ENCODE measurements at places on chromosomes 6 and 20. TPM values are rescaled to one million over a fixed set of nuclear protein-coding genes. Genes with fewer than 3 reads are reported as not detected.
A peak's percentile ranks its signal among the peaks of the same experiment; 100 is the strongest.

The THBD gene
- total RNA-seq: 1.8 TPM

GRCh38 chr6:158353883-158354877 lies 41.9 kb downstream of the TULP4 start:
- DNase-seq: no peak

DNA sequence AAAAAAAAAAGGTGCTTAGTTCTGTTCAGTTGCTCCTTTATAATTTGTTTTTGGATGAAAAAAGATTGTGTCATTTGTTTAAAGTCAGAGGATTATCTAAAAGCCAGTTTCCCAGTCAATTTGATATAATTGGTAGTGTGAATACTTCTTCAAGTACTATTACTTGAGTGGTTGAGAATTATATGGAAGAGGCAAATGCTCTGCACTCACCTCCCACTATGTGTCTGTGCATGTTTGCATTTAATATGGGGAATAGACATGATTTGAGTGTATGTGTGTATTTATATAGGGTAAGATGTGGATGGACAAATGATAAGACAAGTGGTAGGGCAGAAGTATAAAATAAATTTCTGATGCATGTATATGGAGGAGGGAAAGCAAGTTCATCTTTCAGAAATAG lies 15.8 kb downstream of the GJA1 start:
- DNase-seq: no peak

- no peak for DNase-seq
These were observed 580.0 kb upstream of the ZNF337 start for GRCh38 chr20:26276554-26277210.

DNA sequence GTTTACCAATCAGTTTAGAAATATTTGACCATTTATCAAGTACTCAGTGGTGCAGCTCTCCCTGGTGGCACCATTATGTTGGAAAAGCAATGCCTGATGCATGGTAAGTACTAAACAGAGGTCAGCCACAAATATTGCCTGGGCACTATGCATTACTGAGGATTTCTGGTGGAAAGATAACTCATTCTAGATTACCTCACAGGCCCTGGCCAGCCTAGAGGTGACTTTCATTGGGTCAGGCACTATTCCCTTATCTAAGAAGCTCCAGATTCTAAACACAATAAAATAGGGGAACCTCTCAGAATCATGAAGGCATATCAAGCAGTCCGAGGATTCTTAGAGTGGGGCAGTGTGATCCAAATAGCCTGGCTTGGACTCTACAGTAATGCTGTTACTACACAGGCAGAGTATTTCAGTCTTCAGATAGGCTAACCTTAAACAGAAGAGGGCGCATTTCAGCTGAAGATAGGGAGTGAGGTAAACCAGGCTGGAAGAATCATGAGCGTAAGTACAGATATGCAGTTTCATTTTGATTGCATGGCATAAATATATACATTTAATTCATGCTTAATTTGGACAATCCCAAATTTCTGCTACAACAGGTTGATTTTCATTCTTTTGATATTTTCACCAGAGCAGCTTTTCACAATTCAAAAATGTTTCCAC lies 12.1 kb downstream of the LGSN start:
- peak; percentile 47 for DNase-seq

DNA sequence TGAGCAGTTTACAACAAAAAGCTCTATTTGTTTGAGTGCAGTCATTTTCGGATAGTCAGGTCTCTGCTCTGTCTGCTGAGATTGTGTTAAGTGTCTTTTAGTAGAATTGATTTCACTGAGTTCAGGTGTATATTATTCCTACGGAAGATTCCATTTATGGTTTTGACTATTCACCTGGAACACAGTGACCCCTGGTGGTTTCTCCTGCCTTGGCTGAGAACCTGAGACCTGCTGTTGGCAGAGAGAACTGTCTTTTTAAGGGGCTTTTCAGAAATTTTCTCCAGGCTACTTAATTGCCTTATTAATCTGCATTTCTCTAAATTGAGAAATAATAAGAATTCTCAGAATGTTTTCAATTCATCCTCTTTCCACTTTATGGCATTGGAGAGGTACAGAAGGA lies 508.0 kb downstream of the TBC1D32 start:
- no peak for DNase-seq

The NKX2-2 gene
- total RNA-seq: 0.22 TPM

DNA sequence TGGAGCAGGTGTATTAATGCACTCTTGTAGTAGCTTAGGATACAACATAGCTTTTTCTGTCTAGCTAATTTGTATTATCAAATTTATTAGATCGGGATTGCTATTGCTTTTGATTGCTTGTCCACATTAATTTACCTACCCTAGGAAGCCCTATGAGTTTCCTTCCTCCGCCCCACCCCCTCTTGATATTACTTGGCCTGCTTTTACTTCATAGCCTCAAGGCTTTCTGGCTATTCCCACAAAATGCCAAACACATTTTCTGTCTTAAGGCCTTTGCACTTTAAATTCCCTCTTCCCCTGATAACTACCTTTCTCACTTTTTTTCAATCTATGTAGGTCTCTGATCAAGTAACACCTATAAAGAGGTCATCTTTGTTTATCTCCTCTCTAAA lies 99.1 kb upstream of the PRSS16 start:
- no peak for DNase-seq

The LY6G5C gene
- total RNA-seq: 2.1 TPM

DNA sequence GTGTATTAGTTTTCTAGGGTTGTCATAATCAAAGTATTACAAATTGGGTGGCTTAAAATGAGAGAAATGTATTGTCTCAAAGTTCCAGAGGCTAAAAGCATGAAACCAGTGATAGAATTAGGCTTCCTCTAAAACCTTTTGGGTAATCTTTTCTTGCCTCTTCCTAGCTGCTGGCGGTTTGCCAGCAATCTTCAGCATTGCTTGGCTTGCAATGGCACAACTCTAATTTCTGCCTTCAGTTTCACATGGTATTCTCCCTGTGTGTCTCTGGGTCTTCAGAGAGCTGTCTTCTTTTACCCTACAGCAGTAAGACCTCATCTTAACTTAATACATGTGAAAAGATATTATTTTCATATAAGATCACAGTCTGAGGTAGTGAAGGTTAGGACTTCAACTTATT lies 479.1 kb upstream of the GJE1 start:
- no peak for DNase-seq

GRCh38 chr6:169518451-169518850 lies 183.4 kb downstream of the WDR27 start:
- no peak for DNase-seq

DNA sequence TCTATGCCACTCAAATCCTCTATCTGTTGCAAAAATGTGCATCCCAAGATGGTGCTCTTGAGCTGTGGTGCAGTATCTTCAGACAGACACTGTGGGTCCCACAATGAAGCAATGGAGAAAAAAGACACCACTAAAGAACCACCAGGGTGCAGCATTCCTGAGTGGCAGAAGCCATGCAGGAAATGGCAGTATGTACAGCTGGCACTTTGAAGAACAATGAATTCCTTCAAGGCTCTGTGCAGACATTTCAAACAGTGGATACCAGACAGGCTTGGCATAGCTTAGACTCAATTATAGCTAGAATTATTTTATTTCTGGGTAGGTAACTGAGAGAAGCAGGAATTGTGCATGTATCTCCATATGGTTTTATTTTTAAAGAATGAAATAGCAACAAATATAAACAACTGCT lies 24.0 kb upstream of the HDAC2 start:
- no peak for DNase-seq

The PSORS1C2 gene
- not detected for total RNA-seq

The YWHAB gene
- 196 TPM for total RNA-seq

The SPDEF gene
- total RNA-seq: 13.8 TPM

The TTLL9 gene
- 0.25 TPM for total RNA-seq

GRCh38 chr20:51660672-51661608 lies 107.2 kb downstream of the ATP9A start:
- no peak for DNase-seq

DNA sequence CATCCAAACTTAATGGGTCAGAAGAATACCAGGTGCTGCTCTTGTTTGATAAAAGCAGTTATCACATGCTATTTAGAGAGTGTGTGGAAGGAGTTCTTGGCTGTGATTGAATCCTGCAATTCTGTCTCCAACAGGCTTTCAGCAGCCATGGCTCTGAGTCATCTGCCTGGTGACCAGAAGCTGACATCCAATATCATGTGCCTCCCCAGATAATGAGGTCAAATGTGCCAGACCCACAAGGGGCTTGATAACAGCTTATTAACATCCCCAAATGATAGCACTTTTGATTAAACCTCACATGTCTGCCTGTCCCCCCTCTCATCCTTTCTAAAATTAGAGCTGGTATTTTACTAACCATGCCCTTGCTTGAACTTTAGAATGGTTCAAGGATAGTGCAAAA lies 175.7 kb upstream of the PLN start:
- no peak for DNase-seq

The SNHG17 gene
- total RNA-seq: 26.3 TPM

GRCh38 chr6:140078561-140079125 lies 704.2 kb upstream of the CITED2 start:
- DNase-seq: no peak

GRCh38 chr6:104957301-104958177 lies 632 bp downstream of the LIN28B start:
- DNase-seq: no peak

The PCSK2 gene
- total RNA-seq: 0.48 TPM

The MOG gene
- total RNA-seq: not detected

The ENPP1 gene
- total RNA-seq: 12.7 TPM

- DNase-seq: peak; percentile 76
These were observed 39.8 kb downstream of the SNX5 start for GRCh38 chr20:17928633-17929311.

GRCh38 chr20:63932606-63933160 lies 23.5 kb downstream of the UCKL1 start:
- no peak for DNase-seq

DNA sequence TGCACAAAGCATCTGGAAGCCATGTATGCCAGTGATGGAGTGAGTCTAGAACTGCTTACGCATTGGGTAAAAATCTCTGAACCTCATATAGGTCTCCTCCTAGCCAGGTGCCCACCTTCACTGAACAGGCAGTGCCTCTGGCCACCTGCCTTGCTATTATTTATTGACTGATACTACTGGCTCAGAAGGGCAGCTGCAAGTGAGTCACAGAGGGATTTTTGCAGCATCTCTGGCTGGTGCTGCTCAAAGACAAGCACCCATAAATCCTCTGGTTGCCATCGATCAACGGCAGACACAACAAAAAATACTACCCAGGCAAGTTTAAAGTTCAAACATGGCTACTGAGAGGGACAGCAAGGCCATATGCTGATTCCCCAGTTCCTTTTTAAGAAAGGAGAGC lies 279.4 kb downstream of the UBE3D start:
- no peak for DNase-seq
